ENCODE measurements at places on chromosomes 5 and 9.

DNA sequence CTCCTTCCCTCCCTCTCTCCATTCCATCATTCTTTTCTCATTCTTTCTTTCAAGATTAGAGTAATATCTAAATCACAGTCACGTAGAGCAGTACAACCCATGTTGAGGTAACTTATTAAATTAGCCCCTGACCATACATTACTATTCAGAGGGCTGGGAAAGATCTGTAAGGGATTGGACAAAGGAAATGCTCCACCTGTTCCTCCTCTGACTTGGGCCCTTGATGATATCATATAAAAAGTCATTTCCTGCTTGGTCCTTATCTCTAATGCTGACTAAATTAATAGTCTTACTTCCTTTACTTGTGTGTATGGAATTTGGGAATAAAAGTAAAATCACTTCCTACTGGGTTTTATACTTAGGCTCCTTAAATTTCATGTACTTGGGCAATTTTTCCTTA is 40.8 kb downstream of the SNX18 start:
- DNase-seq: no peak

- no peak for DNase-seq
Observed at GRCh38 chr9:92655896-92656536, 13.9 kb downstream of the IPPK start.

DNA sequence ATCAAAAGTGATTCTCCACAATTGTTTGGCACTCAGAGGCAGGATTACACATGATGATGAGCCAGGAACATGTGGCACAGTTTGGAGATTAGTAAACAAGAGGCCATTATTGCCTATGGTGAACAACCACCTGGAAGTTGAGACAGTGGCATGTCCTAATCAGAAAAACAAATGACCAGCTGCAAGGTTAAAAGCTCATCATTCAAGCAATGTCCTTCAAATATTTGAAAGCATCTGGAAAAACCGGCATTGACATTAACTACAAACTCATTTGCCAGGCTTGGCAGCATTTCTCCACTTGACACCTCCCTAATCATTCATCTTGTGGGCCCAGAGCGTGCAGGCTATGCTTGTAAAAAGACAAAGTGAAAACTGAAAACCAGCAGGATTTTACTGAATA is 80.6 kb upstream of the MEGF10 start:
- no peak for DNase-seq

- DNase-seq: no peak
Observed at GRCh38 chr5:99586878-99587277, 658.1 kb upstream of the CHD1 start.

- DNase-seq: no peak
Observed at GRCh38 chr5:103573411-103573810, 10.8 kb upstream of the NUDT12 start.

GRCh38 chr9:23153058-23153457 is 673.0 kb downstream of the ELAVL2 start:
- no peak for DNase-seq

DNA sequence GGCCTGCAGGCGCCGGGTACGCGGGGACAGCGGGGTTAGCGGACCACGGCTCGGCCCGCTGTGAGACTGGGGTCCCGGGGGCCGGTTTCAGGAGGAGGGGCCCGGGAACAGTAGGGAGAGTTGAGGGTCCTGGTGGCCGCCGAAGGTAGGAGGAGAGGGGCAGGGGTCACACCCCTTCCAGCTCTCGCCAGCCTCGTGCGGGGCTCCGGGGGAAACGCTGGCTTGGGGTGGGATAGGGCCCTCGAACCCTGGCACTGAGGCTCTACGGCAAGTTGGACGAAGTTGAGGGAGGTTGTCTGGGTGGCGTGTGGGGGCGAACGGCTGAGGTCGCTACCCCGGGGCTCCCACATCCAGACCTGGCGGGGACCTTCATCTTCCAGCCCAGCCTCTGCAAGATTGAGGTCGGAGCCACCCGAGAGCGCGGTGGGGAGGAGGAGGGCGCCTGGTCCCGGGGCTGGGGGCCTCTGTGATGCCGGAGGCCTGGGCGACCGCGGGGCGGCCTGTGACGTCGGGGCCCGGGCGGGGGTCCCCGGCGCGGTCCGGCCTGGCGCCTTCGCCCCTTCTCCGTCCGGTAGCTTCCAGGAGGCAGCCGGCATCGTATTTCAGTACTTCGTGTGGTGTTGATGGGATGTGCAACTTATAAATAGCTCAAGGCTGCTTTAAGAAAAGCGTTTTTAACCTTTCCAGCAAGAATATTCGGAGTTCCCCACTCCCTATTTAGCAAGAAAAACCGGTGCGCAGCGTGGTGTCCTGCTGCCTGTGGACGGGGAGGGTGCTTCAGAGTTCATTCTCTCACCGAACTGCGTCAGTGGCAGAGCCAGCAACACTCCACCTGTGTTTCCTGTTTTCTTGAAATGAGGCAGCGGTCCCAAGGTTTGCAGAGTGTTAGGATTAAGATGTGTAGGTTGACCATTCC is 902 bp downstream of the HABP4 start:
- peak; percentile 44 for DNase-seq

- DNase-seq: no peak
Observed at GRCh38 chr5:74166064-74166463, 474.5 kb downstream of the ENC1 start.

DNA sequence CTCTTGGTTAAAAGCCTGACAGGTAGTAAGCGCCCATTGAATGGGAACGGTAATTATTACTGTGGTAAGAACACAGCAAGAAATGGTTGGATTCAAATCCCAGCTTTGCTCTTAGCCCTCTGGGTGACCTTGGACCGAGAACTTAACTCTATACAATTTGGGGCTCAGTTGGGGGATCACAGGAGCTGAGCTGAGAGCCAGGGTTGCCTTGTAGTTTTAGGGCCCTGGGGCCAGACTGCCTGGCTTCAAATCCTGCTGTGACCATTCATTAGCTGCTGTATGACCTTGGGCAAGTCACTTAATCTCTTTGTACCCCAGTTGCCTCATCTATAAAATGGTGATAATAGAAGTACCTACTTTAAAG is 87.4 kb upstream of the SH3PXD2B start:
- no peak for DNase-seq

- no peak for DNase-seq
Observed at GRCh38 chr5:6723816-6724300, 10.6 kb downstream of the TENT4A start.

Measured in GM20000 (cell line).